Activated CD4-positive, alpha-beta T cell treated with anti-CD3 and anti-CD28 coated beads, Interleukin-2, amount 10 ng/mL, durations not matched to agents 7 days and 5 days (primary cell): ENCODE measurements at places on chromosomes 1 and 21. TPM values are rescaled to one million over a fixed set of nuclear protein-coding genes. Genes with fewer than 3 reads are reported as not detected.

- DNase-seq, result no peak
Observed at GRCh38 chr21:36860736-36861594, 105.5 kb downstream of the HLCS start.

The HMGCS2 gene
- not detected for total RNA-seq

DNA sequence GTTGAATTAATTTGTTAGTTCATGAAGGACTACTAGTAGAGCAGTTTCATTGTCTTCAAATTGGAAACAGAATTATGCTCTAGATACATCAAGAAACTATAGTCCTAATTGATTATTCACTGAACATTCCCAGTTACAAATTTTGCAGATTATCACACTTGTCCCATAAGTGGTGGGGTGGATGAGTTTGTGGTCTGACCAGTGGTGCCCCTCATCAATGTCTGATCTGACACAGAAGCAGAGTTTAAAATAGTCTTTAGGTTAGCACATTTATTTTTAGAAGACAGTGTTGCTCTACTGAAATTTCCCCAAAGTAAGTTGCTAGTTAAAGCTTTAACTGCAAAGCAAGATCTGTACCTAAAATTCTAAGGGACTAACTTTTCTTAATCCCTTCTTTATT is 42.9 kb downstream of the INKA2 start:
- no peak for DNase-seq

DNA sequence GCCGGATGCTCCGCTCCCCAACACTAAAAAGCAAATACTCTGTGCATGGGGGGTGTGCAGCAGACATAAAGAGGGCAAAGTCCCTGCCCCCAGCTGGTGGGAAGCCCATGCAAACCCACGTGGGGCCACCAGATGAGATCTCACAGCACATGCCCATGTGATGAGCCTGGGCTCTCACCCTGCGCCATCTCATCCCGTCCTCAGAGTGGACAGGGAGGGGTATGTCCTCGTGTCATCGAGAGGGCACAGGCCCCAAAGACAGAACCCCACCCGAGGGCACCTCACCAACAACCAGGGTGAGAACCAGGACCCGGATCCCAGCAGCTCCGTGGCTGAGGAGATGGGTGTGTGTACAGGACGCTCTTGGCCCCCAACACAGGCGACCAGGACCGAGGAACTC is 25.1 kb upstream of the ARHGEF16 start:
- no peak for DNase-seq

The TFF2 gene
- not detected for total RNA-seq

The BMP8B gene
- total RNA-seq, result 0.17 TPM

DNA sequence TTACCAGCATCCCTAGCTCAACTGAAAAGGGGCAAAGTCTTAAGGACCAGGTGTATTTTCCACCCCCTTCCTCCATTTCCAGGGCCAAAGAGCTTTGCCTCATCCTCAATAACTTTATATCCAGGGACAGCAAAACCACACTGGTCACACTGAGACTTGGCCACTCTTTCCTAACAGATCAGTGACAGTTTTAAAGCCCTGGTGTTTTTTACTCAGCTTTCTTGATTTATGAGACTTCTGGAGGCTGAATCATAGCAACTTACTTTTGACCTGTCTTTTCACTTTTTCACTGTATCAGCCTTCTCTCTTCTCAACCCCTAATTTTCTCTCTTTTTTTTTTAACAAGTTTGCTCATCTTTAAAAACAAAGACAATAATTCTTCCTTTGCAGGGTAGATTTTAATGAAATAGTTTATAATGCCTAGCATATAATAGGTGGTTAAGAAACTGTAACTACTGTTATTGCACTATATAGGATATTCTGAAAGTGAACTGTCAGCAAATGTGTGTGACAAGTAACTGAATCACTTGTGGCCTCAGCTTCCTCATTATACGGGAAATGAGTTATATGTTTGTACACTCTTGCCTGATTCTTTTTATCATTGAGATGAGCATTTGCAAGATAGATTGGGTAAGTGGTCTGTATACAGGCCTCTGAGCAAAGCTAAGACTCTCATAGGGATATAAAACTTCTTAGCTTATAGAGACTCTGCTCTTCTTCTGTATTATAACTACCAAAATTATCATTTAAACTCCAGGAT is 19.7 kb upstream of the DYNLT5 start:
- no peak for DNase-seq

DNA sequence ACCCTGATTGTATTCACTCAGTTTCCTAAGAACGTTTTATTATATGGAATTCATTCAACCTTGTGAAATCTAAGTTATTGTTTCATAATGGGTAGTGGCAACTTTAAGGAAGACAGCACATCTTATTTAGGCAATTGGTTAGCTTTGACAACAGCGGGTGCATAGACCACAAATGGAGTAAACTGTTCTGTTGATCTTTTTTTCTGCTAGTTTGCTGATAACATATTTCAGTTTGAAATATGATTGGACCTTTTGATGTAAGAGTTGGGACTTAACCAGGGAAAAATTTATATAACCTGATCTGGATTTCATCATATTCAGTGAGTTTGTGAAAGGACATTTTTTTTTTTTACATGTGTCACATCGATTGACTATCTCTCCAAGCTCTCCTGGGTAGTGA is 151.7 kb downstream of the HLX start:
- DNase-seq, result no peak

The RSPO1 gene
- total RNA-seq, result not detected

GRCh38 chr1:115717541-115717940 is 51.0 kb downstream of the CASQ2 start:
- peak; percentile 47 for DNase-seq

DNA sequence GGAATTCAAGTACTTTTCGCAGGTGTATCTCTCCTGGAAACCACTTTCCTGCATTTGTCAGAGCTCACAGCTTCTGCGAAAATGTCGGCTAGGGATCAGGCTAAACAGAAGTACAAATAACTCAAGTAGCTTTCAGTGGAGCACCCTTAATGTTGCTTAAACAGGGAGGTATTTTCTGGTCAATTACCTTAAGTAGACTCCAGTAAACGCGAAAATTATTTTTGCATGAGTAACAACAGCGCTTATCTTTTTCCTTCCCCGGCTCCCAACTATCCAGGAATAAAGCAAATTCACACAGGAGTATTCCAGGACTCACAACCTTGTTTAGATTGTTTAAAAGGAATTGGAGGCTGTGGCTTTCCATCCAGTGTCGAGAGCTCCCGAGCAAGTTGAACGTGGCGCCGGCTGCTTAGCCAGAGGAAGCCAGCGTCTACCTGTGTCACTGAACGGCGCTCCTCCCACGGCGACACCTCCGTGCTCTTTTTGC is 7.3 kb upstream of the SIM2 start:
- DNase-seq, result no peak

The SUSD4 gene
- 4.8 TPM for total RNA-seq

GRCh38 chr1:81209461-81209860 is 591.3 kb upstream of the ADGRL2 start:
- DNase-seq, result no peak

The SYT6 gene
- not detected for total RNA-seq

DNA sequence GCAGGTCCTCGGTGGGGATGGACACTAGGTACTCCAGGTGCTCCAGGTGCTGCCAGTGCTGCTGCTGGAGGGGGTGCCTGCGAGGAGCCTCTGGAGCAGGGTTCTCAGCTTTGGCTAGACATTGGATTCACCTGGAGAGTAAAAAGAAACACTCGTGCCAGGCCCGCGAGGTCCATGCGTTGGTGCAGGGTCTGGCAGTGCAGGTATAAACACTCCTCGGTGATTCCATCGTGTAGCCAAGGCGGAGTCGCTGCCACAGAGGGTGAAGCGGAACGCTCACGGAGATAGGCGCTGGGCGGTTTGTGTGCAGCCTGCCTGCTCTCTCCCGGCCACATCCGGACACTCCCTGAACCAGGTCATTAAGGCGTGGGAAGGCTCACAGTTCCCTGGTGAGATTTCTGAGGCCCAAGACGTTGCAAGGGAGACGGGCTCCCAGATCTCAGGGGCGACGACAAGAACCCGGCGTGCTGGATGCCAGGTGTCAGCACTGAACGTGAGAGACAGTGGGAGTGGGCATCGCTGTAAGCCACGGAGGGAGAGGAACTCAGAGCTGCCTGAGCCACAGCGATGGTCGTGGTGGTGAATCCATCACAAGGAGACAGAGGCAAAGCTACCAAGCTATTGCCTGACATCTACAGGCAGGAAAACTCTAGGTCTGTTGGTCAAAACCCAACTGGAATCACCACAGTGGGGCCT is 17.2 kb upstream of the SUMO3 start:
- DNase-seq, result no peak

DNA sequence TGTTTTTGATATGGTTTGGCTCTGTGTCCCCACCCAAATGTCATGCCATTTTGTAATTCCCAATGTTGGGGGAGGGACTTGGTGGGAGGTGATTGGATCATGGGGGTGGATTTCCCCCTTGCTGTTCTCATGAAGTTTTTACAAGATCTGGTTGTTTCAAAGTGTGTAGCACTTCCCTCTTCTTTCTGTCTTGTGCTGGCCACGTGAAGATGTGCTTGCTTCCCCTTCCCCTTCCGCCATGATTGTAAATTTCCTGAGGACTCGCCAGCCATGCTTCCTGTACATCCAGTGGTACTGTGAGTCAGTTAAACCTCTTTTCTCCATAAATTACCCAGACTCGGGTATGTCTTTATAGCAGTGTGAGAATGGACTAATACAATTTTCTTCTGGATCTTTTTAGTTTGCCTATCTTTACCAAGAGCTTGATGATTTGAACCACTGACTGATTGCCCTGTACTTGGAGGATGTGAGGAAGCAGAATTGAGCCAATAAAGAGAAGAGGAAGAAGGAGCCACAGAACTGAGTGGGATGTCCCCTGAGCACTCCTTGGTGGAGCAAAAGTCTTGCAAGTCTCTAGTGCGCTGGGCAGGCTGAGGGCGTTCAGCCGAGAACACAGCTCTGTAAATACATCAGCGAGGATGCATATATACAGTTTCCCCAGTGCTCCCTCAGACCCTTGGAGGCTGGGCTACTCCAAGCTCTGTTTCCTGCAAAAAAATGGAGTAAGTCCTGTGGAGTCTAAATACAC is 102.6 kb downstream of the CYYR1 start:
- DNase-seq, result no peak

- DNase-seq, result no peak
Observed at GRCh38 chr1:116123837-116124533, 12.8 kb downstream of the MAB21L3 start.

DNA sequence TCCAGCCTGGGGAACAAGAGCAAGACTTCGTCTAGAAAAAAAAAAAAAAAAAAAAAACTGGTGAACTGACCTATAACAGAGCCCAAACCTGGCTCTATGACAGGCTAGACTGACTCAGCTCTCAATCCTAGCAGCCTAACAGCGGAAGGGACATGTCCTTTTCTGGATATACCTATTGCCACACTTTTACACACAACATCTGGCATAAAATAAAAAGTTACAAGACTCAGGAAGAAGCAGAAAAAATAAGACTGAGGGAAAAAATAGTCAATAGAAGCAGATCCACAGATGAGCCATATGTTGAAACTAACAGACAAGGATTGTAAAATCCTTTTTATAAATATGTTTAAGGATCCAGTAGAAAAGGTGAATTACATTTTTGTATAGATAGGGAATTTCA is 57.5 kb upstream of the IPO9 start:
- DNase-seq, result no peak

GRCh38 chr1:5937373-5937857 is 54.8 kb downstream of the NPHP4 start:
- DNase-seq, result no peak

The FCRLA gene
- not detected for total RNA-seq

The PTCH2 gene
- 0.94 TPM for total RNA-seq

DNA sequence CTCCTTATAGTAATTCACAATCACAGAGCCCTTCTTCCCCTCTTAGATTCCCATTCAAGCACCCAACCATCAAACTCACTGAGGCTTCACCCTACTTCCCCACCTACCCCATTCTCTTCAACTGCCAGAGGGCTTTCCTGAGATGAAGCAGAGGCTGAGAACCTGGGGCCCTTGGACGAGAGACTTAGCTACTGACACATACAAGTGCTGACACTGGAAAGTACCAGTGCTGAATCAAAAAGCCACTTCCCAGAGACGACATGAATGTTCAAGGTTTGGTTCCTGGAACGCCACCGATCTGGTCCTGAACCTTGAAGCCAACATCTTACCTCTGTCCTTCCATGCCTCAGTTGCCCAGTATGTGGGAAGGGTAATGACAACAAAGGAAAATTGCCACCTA is 16.6 kb upstream of the RAP1A start:
- no peak for DNase-seq

DNA sequence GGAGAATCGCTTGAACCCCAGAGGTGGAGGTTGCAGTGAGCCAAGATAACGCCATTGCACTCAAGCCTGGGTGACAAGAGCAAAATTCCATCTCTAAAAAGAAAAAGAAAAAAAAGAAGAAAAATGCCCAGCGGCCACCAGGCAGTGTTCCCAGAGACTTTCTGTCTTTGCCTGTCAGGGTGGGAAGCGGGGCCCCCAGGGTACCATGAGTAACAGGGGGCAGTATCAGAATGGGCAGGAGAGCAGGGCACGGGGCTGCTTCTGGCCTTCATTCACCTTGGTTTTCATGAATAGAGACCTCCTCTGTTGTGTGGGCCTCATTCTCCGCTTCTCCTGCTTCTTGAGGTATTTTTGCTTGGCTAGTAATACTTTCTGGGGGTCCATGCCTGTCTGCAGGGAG is 20.4 kb downstream of the SLC26A9 start:
- no peak for DNase-seq

The FRRS1 gene
- total RNA-seq, result 2.1 TPM

DNA sequence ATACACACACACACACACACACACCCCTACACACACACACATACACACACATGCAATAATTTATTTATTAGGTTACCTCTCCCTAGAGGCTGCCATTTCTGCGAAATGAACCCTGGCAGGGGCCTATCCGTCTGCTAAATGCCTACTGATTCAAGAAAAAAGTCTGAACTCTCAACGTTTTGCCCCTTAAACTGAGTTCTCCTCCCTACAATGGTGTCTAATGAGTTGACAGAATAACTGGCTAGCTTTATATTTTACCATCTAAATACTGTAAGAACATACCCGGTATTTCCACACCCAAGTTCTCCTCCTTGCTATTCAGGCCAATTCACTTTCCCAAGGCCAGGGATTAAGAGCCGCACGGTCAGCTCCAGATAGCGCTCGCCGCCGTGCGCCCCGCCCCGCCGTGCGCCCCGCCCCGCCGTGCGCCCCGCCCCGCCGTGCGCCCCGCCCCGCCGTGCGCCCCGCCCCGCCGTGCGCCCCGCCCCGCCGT is 339 bp upstream of the RNPC3 start:
- DNase-seq, result no peak

The SNX7 gene
- total RNA-seq, result not detected

DNA sequence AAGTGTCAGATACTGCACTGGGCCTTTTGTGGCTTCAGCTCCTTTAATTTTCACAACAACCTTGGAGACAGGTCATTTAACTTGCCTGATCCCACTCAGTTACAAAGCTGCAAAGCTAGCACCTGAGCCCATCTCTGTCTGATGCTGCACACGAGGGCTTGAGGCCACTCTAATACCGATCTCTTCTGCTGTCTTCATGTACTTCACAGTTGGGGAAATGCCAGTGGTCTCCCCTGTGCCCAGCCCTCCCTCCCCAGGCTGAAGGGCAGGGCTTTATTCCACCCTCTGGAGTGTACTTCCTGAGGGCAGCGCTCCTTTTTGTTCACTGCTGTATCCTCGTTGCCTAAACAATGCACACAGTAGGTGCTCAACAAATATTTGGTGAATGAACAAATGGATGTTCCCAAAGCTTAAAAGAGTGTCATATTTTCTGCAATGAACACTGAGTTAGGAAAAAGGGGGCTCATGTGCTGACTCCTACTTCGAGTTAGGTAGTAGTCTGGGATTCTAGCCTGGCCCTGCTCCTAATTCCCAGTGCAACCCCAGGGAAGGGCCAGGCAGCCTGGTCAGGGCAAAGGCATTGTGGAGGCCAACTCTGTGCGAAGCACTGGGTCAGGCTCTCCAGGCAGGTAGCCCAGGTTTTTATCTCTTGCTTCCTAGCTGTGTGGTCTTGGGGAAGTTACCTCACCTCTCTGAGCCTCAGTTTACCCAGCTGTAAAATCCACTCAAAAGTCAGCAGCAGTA is 1.1 kb downstream of the TMCO4 start:
- no peak for DNase-seq
